ENCODE measurements at places on chromosomes 13 and 19. TPM values are rescaled to one million over a fixed set of nuclear protein-coding genes. Genes with fewer than 3 reads are reported as not detected.

ANGPTL8 gene
- not detected for total RNA-seq

PEAK3 gene
- total RNA-seq = not detected

GRIN2D gene
- total RNA-seq = 1.3 TPM

LMTK3 gene
- not detected for total RNA-seq
